ENCODE measurements at places on chromosomes 6 and 20.

DNA sequence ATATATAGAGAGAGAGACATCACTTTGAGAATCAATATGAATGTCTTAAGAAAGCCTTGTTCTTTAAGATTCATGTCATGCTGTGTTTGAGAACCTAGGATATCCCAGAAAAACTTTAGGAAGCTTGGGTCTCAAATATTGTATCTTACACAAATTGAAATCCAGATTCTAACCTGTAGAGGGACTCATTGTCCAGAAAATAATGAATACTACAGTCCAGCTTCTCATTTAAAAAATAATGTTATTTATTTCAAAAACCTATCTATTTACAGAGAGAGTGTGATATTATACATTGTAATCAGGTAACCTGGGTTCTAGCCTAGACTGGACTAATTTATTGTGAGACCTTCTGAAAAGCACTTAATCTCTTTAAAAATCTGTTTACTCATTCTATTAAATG lies 4.2 kb downstream of the RFX6 start:
- DNase-seq, result peak; percentile 63

GRCh38 chr6:131758920-131759319 lies 48.1 kb upstream of the CTAGE9 start:
- no peak for DNase-seq

- DNase-seq, result no peak
Observed at GRCh38 chr6:122014961-122015360, 384.5 kb upstream of the HSF2 start.

DNA sequence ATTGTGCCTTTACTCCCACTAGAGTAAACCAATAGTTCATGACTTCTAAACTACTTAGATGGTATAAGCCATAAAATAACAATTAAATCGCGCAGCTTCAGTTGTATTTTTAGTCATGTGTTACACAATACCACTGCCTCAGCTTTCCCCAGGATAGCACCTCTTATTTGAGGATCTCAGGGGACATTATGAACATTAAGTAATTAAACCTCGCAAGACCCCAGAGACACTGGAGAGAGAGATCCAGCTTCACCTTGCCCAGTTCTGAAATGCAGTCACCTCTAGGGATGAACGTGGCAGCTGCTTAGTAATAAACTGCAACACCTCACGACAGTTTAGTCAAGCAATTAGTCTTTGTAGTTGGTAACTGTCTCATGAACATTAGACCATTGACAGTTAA lies 87.1 kb downstream of the CFAP61 start:
- no peak for DNase-seq

- DNase-seq, result no peak
Observed at GRCh38 chr6:31861919-31862343, 690 bp downstream of the NEU1 start.

- DNase-seq, result no peak
Observed at GRCh38 chr6:167735951-167736288, 90.8 kb upstream of the AFDN start.

DNA sequence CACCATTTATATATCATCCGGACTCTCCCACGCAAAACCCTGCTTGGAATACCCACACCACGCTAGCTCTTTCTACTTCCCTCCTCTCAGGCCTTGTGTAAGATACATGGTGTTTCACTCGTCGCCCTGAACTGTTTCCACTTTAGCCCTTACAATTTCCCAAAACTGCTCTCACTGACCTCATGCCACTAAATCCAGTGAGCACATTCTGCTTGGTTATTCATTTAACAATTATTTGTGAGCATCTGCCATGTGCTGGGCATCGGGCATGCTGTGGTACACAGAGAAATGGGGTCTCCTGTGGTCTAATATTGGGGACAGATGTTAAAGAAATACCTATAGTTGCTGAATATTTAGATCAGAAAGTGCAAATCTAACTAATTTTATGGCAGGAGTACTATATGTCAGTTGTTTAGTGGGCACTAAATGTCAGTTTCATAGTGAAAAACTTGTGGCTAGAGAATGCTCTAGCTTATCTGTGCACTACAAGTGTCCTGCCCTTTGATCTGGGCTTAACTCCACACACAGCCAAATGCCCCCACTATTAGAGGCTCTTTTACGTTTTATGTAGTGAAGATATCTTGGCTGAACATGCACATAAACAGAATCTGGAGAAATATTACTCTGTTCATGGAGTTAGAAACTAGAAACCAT lies 41.0 kb downstream of the PLEKHG1 start:
- no peak for DNase-seq

DNA sequence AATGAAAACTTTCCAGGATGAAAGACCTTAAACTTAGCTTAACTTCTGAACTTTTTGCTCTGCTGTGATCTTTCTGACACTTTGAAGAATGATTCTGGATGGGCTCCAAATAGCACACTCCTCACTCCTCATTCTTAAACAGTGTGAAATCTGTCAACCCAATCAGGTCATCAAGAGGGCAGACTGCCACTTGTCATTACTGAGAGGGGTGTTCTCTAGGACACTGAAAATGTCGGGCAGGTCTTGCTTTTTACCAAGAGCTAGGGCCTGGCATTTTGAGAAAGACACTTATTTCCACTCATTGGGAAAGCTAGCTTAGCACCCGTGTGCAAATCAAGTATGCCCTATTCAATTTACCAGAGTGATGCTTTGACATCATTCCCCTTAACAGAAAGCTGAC lies 122.2 kb downstream of the MTFR2 start:
- peak; percentile 71 for DNase-seq

DNA sequence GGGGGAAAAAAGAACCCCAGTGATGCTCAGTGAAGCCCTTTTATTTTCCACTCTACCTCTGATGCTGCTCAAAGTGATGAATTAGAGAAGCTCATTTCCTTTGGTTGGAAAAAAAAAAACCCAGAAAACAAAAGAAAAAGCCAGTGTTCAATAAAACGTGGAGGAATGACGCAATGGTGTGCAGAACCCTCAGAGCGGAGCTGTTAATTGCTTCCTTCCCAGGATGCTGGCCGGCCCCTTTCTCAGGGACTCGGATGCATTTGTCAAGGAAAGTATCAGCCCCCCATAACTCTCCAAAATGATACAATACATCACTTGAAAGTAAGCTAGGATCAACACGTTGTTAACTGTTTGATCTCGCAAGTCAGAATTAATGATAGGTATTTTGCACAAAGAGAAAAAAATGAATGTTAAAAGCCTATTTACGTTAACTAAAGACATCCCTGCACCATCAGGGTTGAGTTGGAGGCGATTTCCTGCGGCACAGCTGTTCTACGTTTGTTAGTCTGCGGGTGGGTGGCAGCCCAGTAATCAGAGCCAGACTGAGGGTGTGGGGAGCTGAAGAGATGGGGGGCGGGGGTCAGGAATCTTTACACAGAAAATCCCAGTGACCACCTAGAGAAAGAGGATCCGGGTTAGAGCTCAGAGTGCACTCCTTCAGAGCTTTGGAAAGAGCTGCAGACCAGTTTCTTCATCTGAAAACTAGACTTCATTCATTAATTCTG lies 132.4 kb downstream of the BMP7 start:
- peak; percentile 43 for DNase-seq

GRCh38 chr6:4775494-4776130 lies 592 bp upstream of the CDYL start:
- DNase-seq, result peak; percentile 64

- peak; percentile 6 for DNase-seq
Observed at GRCh38 chr20:33097001-33097400, 17.6 kb downstream of the BPIFB4 start.

Measured in lung (tissue), 17 donors.